ENCODE measurements at places on chromosomes 11 and 22. TPM values are rescaled to one million over a fixed set of nuclear protein-coding genes. Genes with fewer than 3 reads are reported as not detected.

The LSP1 gene
- 3.2 TPM for total RNA-seq

The SLC7A4 gene
- not detected for total RNA-seq

The GDPD4 gene
- total RNA-seq, result not detected

The SERPING1 gene
- total RNA-seq, result 1.2 TPM

The TCN1 gene
- total RNA-seq, result 0.20 TPM

The C11orf87 gene
- total RNA-seq, result 0.07 TPM

The CSTF3 gene
- 24.8 TPM for total RNA-seq

The IRAG1 gene
- 0.05 TPM for total RNA-seq

The PTPRCAP gene
- total RNA-seq, result 0.15 TPM

The NXPE4 gene
- not detected for total RNA-seq

The CTSF gene
- total RNA-seq, result 34.5 TPM

The SHISA8 gene
- total RNA-seq, result not detected

The FAM111B gene
- total RNA-seq, result 7.7 TPM

The FAM180B gene
- total RNA-seq, result not detected

The FBLN1 gene
- 50.4 TPM for total RNA-seq

The RAG1 gene
- total RNA-seq, result 0.37 TPM

The FOLR1 gene
- not detected for total RNA-seq

The APOBEC3F gene
- 1.7 TPM for total RNA-seq

The GATD1 gene
- 44.7 TPM for total RNA-seq

The LARGE1 gene
- total RNA-seq, result 3.7 TPM

The HBG1 gene
- total RNA-seq, result not detected

The GLYATL1 gene
- total RNA-seq, result not detected

The ENTHD1 gene
- not detected for total RNA-seq
